ENCODE measurements at places on chromosomes 1 and 21.

DNA sequence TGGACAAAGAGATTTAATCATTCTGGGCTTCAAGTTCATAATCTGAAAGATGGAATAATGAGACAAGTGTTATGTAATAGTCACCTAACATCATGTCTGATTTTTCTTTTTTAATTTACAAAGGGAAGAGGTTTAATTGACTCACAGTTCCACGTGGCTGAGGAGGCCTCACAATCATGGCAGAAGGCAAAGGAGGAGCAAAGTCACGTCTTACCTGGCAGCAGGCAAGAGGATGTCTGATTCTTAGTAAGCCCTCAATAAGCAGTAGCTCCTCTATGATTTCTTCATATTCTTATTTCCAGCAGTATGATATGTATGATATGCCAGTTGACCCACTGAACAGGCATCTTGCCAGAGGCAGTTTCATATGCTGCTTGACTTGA, 152.7 kb downstream of the S1PR1 start:
- no peak for DNase-seq

- DNase-seq: peak; percentile 7
Observed at GRCh38 chr1:25990702-25991395, 7.0 kb downstream of the PAFAH2 start.

- no peak for DNase-seq
Observed at GRCh38 chr1:43383449-43383848, 6.2 kb downstream of the MED8 start.

DNA sequence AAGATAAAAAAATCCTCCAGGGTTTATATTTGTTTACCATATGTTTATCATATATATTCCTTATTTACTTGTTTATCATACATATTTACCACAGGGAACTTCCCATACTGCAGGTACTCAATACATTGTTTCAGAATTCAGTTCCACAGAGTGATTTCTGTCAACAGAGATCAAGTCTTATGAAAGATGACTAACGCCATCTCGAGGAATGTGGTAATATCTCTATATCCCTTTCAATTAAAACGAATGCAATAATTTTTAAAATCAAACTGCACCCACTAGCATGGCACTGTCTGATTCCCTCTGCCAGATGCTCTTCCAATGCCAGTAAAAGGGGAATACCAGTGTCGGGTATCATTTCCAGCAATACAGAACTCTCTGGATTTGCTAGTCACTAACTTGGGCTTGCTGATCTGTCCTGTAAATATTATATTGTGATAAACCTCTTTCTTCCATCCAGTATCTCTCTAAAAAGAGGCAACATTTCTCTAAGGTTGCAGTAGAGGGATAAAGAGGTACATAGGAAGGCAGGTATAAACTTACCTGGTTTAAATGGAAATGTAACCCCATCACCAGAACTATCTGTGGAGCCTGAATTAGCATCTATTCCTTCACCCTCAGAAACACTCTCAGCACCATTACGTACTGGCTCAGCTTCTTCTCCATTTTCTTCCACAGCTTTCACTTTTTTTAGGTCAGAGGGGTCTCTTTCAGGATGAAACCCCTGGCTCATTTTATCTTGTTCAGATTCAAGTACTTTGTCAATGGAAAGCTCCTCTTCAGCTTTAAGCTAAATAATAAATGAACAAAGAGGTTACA, 112.3 kb upstream of the HP1BP3 start:
- DNase-seq: no peak

- DNase-seq: no peak
Observed at GRCh38 chr1:213244664-213245091, 193.6 kb downstream of the RPS6KC1 start.

DNA sequence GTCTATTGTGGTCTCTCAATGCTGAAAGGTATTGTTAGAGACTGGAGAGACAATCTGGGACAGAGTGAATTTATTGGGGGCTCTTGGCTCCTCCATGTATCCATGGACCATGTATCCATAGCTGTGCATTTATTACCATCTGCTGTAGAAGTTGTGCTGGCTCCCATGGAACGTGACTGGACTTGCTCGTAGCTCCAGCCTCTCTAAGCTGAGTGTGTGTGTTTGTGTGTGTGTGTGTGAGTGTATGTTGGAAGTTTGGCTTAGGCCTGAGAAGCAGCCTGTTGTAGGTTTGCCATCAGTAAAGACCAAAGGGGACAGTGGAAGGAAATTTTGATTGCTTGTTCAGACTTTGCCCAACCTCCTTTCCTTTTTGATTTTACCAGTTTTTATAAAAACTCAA, 105.7 kb upstream of the USP24 start:
- no peak for DNase-seq

- DNase-seq: no peak
Observed at GRCh38 chr1:54819733-54820132, 18.6 kb upstream of the TTC22 start.

- DNase-seq: no peak
Observed at GRCh38 chr1:246969621-246970020, 37.9 kb upstream of the AHCTF1 start.

GRCh38 chr1:164823486-164824279, 264.7 kb downstream of the PBX1 start:
- no peak for DNase-seq

DNA sequence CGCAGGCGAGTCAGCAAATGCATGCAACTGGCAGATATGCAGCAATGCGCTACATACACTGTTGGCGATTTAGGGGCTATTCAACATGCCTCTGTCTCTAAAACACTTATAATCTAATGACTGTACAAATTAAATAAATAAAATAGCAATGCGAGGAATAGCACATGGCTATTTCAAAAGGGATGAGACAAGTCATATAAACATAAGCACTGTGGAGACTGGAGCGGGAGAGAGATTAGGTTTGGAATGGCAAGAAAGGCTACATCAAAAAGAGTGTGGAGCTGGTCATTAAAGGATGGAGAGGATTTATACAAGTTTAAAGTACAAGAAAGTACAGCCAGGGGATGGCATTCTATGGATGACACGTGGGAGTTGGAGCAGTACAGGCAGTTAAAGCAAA, 523.5 kb upstream of the CAMK1G start:
- no peak for DNase-seq

DNA sequence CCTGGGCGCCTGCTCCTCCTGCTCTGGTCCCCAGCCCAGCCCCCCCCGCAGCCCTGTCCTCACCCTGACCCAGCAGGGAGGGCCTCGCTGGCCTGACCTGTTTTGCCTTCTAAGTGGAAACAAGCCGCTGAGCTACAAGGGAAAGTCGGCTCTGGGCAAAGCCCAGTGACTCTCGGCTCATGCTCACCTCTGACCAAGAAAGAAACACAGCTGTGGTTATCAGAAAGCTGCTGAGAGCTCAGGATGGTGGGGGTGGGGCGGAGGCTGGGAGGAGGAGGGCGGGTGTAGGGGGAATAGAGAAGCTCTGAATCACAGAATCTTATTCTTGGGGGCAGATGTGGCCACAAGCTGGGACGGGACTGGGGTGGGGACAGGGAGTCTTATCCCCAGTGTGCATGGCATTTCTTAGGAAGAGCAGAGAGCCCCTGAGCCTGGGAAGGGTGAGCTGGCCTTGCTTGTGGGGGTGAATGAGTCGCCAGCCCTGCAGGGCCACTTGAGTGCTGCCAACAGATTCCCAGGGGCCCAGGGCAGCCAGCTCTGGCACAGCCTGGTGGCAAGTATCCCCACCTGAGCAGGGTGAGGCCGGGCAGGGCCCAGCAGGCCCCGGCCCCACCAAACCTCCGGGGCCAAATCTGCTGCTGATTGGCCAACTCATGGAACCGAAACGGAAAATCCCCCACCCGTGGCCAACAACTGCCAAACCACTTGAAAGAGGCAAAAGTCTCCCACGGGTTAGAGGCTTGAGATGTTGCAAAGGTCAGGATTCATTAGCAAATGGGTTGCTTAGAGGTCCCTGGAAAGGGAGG, 120.6 kb downstream of the SPSB1 start:
- DNase-seq: peak; percentile 56

- DNase-seq: no peak
Observed at GRCh38 chr1:224589006-224589405, 27.1 kb upstream of the CNIH3 start.

DNA sequence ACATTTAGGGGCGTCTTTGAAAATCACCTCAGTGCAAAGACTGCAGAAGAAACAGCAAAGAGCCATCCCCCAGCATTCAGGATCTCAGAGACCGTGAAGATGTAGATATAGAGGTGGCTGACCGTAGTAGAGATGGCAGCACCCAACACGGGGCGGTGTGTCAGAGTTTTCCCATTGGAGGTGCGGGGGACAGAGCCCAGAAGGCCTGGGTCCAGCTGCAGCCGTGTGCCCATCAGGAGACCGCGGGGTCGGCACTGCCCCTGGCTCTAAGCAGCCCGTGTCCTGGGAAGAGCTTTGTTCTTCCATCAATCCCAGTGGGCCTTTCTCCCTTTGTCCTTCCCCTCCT, 1.1 kb downstream of the GABRD start:
- DNase-seq: no peak

DNA sequence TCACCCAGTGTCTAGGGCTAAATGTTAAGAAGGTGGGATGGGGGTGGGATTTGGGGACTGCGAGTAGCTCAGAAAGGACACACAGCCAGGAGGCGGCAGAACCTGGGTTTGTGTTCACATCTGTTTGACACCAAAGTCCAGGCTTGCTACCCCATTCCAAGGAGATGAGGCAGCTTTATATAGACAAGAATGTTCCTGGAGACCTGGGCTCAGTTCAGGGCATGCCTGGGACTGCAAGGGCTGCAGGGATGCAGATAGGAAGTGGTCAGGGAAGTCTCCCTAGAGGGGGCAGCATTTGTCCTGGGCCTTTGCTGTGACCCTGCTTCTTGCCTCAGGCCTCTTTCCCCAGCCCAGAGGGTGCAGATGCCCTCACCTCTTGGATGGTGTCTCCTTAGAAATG, 16.3 kb downstream of the PADI3 start:
- no peak for DNase-seq

DNA sequence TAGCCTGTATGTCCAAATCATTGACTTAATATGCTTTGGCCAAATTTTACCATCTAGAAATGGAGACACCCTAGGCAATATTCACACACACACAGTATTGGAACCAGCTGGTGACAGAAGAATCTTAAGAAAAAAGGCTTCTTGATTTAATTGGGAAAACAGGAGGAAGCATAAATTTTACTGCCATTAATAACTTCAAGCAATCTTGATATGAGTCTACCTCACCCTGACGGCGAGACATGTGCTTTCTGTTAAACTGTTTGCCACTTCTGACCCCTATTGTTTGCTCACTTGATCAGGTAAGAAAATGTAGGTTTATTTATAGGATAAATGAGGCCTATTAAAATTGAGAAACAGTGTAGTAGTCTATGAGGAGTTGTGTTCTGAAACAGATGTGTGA, 73.2 kb downstream of the KIFAP3 start:
- no peak for DNase-seq

DNA sequence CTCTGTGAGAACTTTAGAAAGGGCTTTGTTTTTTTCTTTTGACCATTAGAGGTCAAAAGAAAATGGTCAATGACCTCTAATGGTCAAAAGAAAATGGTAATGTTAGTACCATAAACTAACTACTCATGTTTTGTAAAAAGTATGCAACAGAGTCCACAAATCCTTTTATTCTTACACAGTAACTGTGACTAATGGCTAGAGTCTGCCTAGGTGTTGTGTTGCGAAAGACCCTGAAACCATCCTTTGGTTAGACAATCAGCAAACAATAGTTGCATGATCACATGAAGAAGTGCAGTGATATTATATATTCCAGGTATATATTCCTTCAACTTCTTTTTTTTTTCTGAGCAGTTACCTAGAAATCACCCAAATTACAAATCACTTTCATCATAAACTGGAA, 40.9 kb downstream of the NEGR1 start:
- DNase-seq: no peak

DNA sequence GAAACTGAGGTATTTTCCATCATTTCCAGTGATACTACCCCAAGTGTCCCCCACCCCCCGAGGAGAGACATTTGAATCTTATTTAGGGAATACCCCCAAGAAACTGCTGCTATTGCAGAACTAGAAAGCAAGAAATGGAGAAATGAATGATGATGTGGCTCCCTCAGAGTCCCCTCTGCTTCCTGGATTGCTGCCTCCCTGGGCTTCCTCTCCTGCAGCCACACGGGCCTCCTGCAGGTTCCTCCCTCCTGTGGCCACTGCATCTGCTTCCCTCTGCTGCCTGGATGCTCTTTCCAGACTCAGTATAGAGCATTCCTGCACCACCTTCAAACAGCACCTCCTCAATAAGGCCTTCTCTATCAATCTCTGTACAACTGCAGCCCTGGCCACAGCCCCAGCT, 69.3 kb downstream of the SLC25A24 start:
- no peak for DNase-seq

DNA sequence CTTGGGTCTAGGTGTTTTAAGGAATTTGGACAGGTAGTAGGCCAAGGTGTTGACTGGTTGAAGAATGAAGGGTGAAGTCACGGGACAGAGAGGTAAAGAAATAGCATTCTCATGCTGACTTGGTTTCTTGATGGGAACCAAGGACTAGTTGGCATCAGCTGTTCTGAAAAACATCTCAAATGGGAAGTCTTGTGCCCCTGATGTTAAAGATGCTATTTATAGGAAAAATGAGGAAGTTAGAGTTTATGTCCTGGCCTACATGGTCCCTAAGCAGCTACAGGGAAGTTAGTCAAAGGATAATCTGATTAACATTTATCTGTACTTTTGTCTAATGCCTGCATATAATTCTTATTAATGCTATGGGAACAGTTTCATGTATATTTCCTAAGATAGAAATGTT, 262.4 kb downstream of the HHIPL2 start:
- DNase-seq: no peak

GRCh38 chr1:18154430-18155194, 47.0 kb downstream of the IGSF21 start:
- DNase-seq: no peak

DNA sequence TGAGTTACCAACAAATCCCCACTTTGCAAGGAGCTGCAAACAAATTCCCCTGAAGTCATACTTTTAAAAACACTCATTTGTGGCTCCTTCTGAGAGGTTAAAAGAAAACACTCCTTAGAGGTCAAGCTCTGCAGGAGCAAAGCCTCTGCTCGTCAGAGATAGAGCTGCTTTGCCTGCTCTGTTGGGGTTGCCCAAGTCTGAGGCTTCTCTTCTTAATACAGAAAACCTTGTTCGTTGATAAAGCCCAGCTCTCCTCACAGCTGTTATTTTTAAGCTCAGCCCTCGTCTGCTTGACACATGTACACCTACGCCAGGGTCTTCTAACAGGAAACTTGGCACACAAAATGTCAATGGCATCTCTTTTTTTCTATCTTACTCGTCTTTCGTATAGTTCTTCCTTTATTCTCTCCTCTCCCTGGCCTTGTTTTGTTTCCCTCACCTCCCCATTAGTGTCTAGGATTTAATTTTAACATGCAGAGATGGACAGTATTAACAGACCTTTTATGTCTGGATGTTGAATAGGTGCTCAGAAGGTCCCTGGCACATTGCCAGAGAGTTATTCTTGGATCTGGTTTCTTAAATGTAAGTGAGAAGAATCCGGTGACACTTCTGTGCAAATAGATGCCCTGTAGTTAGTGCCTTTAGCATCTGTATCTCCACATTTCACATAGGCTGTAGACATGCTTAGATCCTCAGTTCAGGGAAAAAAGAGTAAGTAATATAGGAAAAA, 86.0 kb downstream of the LRRC53 start:
- no peak for DNase-seq

DNA sequence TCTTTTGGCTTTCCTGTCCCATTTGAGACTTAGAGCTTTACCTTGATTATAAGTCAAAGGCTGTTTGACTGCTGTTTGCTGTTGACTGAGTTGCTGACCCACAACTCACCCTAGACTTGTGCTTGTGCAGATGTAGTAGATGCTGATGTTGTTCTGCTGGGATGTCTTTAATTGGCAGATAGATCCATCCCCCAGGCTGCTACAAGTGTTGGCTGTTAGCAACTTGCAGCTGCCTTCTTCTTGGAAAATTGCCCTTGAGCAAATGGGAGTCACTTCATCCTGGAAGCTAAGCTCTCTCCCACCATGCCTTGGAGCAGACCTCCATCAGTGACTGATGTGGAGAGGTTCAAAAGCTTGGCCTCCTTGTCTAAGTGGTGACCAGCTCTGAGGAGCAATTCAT, 139.3 kb upstream of the KIAA0040 start:
- no peak for DNase-seq

Measured in stimulated activated CD4-positive, alpha-beta T cell treated with anti-CD3 and anti-CD28 coated beads, Interleukin-12 subunit alpha, Interleukin-12 subunit beta, amount 100 ng/mL, for 48 hours (primary cell).